Activated effector memory CD4-positive, alpha-beta T cell treated with anti-CD3 and anti-CD28 coated beads, Interleukin-2, amount 50 U/mL, for 16 hours (primary cell): ENCODE measurements at places on chromosomes 1 and 21.
A peak's percentile ranks its signal among the peaks of the same experiment; 100 is the strongest.

DNA sequence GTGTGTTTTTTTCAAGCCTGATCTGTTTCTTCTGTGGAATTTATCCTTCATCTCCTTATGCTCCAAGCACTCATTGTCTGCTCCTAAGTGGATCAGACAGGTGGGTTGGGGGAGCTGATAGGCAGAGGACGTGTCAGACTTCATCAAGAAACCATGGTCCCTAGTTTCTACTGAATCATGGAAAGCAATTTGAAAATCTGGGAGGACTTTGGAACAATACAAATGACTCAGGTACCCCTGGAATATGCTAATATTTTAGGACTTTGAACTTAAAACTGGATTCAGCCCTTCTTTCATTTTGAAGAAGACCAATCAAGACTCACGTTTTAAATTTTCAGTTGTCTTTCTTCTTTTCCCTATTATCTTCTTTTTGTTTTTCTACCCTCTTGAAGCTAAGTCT, 7.7 kb downstream of the ABCG1 start:
- no peak for DNase-seq

GRCh38 chr1:22131875-22132486, 10.9 kb downstream of the WNT4 start:
- DNase-seq, result peak; percentile 85

- no peak for DNase-seq
Measured at GRCh38 chr21:33261635-33262034, 4.5 kb upstream of the IL10RB start.

DNA sequence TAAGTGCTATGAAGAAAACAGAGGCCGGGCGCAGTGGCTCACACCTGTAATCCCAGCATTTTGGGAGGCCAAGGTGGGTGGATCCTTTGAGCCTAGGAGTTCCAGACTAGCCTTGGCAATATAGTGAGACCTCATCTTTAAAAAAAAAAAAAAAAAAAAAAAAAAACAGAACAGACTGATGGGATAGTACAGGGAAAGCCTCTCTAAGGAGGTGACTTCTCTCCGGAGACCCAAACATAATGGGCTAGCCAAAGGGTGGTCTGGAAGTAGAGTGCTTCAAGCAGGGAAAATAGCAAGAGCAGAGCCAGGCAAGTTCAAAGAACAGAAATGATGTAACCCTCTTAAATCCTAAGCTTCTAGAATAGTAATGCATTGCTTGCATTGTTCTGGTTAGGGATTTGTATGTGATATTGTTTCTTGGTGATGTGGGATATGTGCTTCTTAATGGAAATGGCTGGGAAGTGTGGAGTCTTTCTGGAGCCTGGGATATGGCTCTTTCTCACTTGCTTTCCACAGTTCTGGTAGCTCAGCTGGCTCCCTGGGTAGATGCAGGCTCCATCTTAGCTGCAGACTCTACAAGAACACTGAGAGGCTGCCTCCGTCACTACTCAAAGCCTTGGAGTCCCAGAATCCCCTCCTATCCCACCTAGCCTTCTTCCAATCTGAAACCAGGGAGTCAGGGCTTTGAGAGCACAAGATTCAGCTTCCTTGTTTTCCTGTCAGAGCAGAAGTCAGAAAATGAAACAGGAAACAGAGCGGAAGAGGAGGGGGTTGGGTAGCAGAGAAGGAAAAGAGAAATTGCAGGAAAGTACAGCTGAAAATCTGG, 1.9 kb upstream of the PIGV start:
- no peak for DNase-seq

- no peak for DNase-seq
Measured at GRCh38 chr1:168141871-168142385, 5.2 kb upstream of the GPR161 start.

DNA sequence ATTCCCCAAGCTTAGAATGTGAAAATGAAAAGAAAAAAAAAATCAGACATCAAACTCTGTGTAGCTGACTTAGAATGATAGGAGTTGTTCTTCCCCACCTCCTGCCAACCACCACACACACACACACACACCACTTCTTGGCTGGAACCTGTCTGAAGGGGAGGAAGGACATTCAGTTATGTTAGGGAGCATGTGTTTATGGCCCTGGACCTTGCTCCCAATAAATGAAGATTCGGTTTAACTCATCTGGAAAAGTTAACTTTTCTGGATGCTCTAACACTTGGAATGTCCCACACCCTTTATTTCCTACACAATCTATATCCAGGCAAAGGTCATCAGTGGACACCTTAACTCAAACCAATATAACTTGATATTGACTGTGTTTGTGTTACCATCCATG, 112.4 kb downstream of the DAB1 start:
- no peak for DNase-seq

DNA sequence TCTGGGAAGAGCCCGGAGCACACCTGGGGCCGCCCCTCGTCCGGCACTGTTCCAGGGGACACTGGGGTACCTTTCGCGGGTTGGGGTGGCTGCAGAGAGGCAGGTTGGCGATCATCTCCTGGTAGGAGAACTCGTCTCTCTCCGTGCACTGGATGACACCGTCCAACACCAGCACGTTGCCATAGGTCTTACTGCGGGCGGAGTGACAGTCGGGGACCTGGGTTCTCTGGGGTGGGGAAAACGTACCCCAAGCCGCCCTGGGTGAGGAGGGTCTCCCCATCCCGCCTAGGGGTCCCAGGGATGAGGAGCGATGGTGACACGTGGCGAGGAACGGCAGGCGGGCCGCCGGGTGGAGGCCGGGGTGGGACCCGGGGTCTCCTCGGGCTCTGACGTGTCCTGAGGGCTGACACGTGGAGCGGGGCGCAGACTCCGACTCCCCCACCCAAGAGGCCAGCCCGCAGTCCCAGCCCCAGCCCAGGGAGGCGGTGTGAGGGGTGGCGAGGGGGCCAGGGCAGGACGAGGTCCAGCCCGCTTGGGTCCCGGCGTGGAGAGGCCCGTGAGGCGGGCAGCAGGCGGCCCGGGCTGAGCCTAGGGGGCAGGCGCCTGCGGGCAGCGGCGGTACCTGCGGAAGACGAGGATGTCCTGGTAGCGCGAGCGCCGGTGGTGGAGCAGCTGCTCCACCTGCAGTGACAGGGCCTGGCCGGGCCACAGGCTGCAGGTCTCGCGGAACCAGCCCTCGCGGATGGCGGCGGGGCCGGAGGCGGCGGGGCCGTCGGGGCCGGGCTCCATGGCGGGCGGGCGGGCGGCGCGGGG, 457 bp downstream of the SRM start:
- DNase-seq, result no peak

DNA sequence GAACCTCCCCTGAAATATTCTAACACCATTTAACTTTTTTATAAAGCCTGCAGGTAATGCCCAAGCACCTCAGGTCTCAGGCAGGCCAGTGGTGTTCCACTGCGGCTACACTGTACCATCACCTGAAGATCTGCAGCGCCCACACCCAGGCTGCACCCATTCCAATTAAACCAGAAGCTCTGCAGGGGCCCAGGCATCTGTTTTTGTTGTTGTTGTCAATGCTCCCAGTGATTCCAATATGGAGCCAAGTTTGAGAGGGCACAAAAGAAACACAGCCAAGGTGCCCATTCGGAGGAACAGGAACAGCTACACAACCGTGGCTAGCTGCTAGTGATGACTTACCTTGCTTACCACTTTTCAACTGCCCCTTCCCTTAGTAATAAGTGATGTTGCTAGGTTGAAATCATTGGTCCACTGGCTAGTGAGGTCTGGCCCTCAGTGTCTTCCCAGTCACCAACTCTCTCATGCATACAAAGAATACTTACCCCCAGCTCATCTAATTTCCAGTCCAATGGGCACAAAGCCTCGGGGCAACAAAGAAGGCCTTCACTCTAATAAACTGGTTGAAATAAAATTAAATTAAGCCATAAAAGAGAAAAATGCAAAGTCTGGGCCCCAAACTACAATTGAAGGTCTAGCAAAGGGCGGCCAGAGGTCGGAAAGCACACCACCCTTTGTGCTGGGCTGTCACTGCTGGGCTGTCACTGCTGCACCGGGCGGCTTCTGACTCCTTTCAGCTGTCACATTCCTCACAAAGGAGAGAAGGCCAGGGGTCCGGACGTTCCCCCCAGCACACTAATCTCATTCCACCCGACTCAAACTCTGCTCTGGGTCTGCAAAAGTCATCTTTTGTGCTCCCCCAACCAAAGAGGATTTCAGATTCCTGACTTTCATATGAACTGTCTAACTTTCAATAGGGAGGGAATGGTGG, 34.9 kb downstream of the SIPA1L2 start:
- no peak for DNase-seq

- no peak for DNase-seq
Measured at GRCh38 chr1:79633456-79633855, 626.9 kb upstream of the ADGRL4 start.

DNA sequence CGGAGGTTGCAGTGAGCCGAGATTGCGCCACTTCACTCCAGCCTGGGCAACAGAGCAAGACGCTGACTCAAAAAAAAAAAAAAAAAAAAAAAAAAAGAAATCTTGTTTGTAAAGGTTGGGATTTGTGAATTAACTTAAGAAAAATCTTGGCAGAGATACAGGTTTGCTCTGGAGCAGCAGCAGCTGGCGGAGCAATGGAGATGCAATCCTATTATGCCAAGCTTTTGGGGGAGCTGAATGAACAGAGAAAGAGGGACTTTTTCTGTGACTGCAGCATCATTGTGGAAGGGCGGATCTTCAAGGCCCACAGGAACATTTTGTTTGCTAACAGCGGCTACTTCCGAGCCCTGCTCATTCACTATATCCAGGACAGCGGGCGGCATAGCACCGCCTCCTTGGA, 5.6 kb downstream of the ZBTB8B start:
- DNase-seq, result no peak

GRCh38 chr1:167706931-167707877, 14.6 kb upstream of the MPZL1 start:
- DNase-seq, result no peak

- DNase-seq, result no peak
Measured at GRCh38 chr1:182351790-182352364, 39.7 kb downstream of the GLUL start.

- no peak for DNase-seq
Measured at GRCh38 chr1:159829273-159829634, 2.6 kb downstream of the SLAMF8 start.

DNA sequence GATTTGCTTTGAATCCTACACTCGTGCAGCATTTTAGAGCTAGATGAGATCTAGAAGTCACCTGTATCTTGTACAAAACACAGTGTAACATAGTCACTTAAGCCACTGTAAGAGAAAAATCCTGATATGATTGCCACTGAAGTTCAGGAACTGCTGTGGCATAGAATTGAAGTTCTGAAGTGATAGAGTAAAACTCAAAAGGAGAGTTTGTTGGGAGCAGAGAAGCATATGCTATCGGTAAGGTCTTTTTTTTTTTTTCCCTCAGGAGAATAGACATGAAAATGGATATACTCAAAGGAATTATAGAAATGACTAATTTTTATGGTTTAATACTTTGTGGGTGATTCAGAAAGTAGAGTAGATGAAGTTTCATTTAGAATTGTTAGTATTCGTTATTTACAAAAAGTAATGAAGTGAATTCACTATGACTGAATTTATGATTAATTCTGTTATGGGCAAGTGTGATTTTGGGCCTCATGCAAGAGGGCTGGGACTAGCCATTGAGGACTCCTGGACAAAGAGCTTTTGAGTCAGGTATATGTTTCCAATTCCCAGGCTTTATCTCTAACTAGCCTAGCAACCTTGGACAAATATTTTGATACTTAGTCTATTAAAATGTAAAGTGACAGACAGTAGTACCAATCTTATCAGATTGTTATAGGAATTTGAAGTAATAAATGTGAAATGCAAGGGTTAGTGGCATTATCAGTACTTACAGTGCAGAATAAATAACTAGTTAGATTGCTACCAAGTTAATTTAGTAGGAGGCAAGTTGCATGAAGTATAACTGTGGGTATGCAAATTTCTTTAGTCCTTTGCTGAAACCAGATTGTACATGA, 3.1 kb downstream of the KCTD3 start:
- no peak for DNase-seq

- DNase-seq, result no peak
Measured at GRCh38 chr21:37060296-37060695, 12.6 kb downstream of the PIGP start.

- no peak for DNase-seq
Measured at GRCh38 chr21:14284481-14284880, 68.5 kb downstream of the RBM11 start.

GRCh38 chr21:42459082-42459460, 37.0 kb downstream of the RSPH1 start:
- DNase-seq, result no peak

DNA sequence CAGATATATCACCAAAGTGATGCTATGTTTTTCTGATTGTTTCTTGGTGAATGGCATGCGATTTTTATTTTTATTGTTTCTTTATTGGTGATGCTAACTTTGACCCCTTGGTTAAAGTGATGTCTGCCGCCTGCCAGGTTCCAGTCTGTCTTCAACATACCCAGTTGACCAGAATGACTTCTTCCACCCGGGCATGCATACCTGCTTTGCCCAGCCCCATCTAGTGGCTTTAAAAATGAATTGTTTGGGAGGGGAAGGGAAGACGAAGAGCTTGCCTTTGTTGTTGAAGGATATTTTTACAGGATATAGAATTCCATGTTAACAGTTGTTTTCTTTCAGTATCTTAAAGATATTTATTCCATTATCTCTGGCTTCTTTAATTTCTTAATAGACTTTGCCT, 65.1 kb downstream of the ATG4C start:
- DNase-seq, result no peak

- no peak for DNase-seq
Measured at GRCh38 chr1:6386371-6386949, 7.1 kb downstream of the ACOT7 start.

- DNase-seq, result no peak
Measured at GRCh38 chr1:173475564-173476196, 1.5 kb upstream of the PRDX6 start.

- peak; percentile 79 for DNase-seq
Measured at GRCh38 chr1:111030590-111030989, 66.9 kb upstream of the LRIF1 start.

GRCh38 chr1:47561523-47562007, 123.7 kb downstream of the FOXD2 start:
- DNase-seq, result no peak

DNA sequence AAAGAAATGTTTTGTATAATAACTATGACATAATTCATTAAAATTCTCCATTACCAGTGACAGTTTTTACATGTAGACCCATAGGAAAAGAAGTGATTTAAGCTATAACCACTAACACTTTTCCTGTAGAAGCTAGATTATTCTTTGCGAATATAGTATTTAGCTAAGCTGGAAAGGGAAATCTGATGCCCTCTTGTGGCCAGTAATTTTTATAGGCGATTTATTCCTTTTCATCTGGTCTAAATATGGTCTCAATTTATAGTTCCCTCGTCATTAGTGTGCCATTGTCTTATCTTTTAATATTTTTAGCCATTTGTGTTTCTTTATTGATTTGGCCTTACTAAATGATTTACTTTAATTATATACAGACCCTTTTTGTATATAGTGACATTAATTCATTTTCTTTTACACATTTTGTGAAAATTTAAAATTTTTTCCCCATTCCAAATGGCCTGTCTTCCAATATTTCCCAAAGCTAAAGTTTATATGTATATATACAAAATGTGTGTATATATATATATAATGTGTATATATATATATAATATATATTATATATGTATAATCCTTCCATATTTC, 26.7 kb downstream of the BTG3 start:
- DNase-seq, result no peak
